ENCODE measurements at places on chromosomes 3 and 15.

- DNase-seq: no peak
Measured at GRCh38 chr15:99645543-99645935, 79.8 kb downstream of the MEF2A start.

GRCh38 chr3:106401666-106402490 is 533.1 kb upstream of the CBLB start:
- DNase-seq: no peak

GRCh38 chr3:171542976-171543375 is 82.8 kb upstream of the TNIK start:
- no peak for DNase-seq

- DNase-seq: no peak
Measured at GRCh38 chr3:186453531-186453930, 90.6 kb downstream of the CRYGS start.

GRCh38 chr15:75597667-75598341 is 18.7 kb upstream of the PTPN9 start:
- DNase-seq: peak; percentile 7

GRCh38 chr15:38421069-38421690 is 32.7 kb upstream of the FAM98B start:
- DNase-seq: no peak

- DNase-seq: no peak
Measured at GRCh38 chr3:120488296-120488695, 37.5 kb upstream of the FSTL1 start.
